ENCODE measurements at places on chromosomes 2 and 18.

GRCh38 chr2:238456970-238457926, 30.5 kb downstream of the ASB1 start:
- no peak for DNase-seq

DNA sequence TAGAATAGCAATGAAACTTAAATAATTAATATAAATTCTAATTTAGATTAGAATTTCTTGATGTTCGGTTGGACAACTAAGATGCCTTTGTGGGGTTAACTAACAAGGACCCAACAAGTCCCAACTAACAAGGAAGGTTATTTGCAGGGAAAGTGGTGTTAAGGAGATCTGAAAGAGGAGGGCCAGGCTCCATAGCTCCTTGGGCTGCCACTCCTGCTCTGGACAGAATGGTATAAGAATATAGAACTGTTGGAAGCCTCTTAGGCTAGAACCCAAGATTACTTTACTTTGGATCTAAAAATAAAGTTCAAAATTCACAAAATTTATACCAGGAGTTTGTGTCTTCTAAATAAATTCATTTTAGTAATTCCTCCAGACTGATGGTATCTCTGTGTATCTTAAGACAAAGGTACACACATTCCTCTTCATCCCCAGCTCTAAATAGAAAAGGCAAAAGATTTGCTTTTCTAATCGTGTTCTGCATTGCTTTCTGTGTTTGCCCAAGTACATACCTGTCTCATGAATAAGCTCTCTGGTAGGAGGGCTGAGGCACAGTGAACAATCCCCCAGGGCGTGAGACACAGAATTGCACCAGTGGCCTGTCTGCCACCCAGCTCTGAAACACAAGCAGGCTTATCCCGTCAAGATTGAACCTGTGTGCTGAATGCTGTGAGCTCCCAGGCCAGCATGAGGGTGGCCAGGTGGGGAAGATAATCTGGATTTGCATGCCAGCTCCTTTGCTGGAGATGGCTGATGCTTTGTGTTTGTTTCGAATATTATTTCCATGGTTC, 176.0 kb downstream of the ACKR3 start:
- no peak for DNase-seq

GRCh38 chr2:53286345-53286744, 481.3 kb upstream of the CHAC2 start:
- DNase-seq: no peak

- DNase-seq: no peak
Observed at GRCh38 chr2:98448441-98449145, 3.9 kb downstream of the INPP4A start.

- DNase-seq: no peak
Observed at GRCh38 chr2:207337234-207338219, 171.8 kb upstream of the KLF7 start.

- DNase-seq: no peak
Observed at GRCh38 chr2:220275454-220275853, 648.0 kb downstream of the SLC4A3 start.

DNA sequence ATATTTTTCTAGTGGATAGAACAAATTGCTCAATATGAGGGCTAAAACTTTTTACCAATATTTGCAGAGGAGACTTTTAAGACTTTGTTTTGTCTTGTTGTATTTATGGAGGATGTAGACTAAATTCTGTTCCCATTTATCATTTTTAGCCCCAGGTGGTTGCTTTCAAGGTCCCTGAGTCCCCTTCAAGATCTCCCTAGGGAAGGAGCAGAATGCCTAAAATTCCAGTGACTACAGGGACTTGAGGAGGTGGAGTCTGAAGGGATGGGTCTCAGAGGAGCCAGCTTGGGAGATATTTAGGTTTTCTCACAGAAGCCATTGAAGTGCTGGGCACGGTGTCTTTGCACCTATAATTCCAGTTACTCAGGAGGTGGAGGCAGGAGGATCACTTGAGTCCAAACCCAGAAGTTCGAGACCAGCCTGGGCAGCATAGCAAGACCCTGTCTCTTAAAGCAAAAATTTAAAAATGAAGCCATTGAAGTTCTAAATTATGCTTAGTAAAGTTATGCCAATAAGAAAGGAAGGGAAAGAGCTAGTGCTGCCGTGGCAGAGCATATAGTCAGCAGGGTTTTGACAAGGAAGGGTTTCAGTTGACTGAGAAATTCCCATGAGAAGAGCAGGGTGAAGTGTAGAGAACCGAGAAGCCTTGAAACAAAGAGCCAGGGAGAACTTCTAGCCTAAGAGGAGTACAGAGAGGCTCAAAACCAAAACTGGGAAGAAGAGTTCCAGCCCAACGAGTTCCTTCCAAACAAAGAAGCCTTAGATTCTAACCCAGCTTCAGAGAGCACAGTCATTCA, 43.4 kb downstream of the COMMD1 start:
- no peak for DNase-seq

- DNase-seq: no peak
Observed at GRCh38 chr2:192051533-192051932, 143.2 kb downstream of the TMEFF2 start.

GRCh38 chr18:6994771-6995430, 122.7 kb downstream of the LAMA1 start:
- no peak for DNase-seq

DNA sequence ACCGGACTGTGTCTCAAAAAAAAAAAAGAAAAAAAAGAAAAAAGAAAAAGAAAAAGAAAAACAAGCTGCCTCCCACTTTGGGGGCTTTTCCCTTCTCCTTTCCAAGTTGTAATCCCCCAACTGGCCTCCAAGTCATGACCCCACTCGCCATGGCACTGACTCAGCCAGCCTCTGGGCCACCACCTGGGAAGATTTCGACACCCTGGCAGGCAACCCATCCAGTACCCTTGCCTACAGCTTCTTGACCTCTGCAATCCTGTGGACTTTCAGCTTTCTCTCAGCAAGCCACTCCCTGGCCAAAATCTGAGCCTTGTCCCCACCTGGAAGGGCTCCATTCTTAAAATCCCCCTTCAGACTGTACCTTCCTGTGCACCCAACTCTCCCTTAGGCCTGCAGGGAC, 22.3 kb upstream of the FOSL2 start:
- DNase-seq: no peak
